ENCODE measurements at places on chromosomes 16 and 17.

DNA sequence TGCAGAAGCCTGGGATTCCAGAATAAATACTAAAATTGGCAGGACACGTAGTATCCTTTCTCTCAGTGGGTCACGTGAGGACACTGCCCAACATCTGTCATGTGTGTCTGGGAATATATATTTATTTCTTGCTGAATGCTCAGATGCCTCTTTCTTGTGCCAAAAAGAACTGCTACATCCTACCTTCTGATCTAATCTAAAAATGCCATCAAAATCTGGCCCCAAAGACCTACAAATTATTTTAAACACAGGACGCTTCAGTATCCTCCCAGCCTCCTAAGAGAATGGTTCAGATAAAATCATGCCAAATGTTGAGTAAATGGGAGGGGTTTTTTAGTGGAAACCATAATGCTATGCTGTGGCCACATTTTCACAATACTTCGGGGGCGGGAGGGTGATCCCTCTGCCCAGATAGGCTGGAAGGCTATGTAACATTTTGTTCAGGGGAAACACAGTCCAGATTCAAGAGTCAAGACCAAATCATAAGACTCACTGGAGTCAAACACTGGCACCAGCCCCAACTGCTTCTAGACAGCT is 22.9 kb upstream of the CORO6 start:
- no peak for DNase-seq

GRCh38 chr17:32152130-32152529 is 9.8 kb downstream of the RHOT1 start:
- no peak for DNase-seq

GRCh38 chr16:48609652-48610029 is 339 bp downstream of the N4BP1 start:
- DNase-seq, result no peak

DNA sequence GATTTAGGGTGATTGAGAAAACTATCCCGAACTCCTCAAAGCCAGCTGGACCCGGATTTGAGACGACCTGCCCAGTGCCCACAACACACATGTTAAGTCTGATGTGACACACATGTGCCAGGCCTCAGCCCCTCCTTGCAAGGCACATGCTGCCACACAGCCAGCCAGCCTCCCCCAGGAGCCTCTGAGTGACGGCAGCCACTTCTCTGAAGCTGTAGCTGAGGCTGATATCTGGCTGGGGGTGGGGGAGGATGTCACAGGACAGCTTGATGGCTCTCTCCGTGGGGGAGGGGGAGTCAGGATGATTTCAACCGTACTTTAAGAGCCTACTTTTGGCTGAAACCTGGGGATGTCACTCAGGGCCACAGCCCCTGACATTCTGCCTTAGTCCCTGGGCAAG is 40.9 kb downstream of the SRCIN1 start:
- DNase-seq, result no peak

- no peak for DNase-seq
Observed at GRCh38 chr17:75346906-75347305, 57.7 kb upstream of the SLC25A19 start.

- no peak for DNase-seq
Observed at GRCh38 chr17:82548681-82549303, 29.3 kb downstream of the FOXK2 start.

GRCh38 chr16:53949715-53950410 is 245.9 kb downstream of the FTO start:
- DNase-seq, result no peak

GRCh38 chr16:81544700-81545271 is 100.2 kb downstream of the CMIP start:
- DNase-seq, result no peak

GRCh38 chr16:30054959-30055553 is 10.5 kb upstream of the ALDOA start:
- DNase-seq, result peak; percentile 81

DNA sequence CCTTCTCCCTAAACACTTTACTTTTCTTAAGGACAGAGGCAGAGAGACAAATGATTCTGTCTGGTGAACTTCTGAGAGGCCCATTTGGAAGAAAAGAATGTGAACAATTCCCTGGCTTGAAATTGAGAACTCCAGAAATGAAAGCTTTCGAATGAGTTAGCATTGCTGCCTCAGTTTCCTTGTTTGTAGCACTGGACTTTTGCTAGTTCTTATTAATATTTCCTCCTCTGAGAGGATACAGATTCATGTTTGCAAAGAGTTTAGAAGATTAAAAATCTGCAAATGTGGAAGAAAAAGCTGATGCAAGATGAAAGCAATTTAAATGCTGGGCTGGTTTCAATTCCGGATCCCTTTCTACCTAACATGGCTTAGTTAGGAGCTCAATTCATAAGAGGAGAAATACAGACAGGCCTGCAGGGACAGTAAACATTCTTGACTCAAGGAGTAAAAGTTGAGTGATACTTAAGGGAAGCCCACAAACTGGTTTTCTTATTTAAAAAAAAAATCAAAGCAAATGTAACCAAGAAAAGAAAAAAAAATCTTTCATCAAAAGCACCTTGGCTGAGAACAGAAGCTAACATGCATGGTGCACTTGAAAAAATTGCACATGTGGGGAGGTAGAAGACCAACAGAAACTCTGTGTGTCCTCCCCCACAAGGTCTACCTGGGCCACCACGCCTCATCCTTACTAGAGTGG is 27.1 kb downstream of the HNF1B start:
- DNase-seq, result no peak

DNA sequence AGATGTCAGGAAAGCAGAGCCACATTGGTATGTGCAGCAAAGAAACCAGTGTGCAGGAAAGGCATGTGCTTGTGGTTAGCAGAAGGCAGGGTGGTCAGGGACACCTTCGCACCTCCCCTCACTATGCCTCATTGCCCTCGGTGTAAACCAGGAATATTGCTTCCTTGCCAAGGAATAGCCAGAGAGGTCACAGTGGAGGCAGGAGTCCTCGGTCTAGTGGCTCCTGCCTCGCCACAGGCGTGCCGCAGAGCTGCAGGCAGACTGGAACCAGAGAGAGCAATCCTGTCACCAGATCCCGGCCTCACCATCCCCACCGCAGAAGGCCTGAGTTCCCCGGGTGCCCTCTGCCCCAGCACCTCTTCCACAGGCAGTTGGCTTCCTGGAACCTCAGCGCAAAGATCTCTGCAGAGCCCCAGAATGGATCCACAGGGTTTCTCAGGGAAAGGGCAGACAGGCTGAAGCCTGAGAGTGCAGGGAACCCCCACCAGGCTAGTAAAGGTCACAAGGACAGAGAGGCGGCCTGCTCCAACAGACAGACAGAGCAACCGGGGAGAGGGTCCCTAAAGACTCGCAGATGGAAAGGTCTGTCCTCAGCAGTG is 21.6 kb downstream of the CCDC182 start:
- DNase-seq, result peak; percentile 37

DNA sequence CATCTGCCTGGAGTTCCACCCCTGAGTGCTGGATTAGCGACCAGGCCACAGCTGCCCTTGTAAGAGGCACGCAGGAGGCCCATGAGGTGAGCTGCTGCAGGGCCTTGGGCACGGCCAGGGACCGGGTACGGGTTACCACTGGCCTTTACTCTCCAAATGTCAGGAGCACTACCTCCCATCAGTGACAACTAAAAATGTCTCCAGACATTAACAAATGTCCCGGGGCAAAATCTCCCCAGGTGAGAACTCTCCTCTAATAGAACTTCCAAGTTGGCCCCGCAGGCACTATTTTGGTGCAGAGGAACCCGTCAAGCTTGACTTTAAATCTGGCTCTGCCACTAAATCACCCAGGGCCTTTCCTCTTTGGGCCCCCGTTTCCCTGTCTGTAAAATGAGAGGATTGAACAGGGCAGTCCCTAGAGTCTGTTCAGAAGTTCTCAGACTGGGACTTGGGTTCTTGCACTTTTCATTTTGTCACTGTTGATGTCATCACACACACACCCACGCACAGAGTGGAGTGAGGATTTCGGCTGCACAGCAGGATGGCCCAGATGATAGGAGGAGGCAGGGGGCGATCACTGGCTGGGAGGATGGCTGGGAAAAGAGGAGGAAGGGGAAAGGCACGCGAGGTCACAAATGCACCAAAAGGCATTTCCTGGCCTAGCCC is 24.5 kb upstream of the MAPT start:
- DNase-seq, result no peak

- DNase-seq, result no peak
Observed at GRCh38 chr17:48002916-48003416, 32.1 kb downstream of the CDK5RAP3 start.

- no peak for DNase-seq
Observed at GRCh38 chr17:34178092-34178491, 77.0 kb upstream of the CCL2 start.

- DNase-seq, result peak; percentile 90
Observed at GRCh38 chr17:28744104-28744971, 527 bp downstream of the TRAF4 start.

GRCh38 chr16:11759163-11759834 is 16.6 kb upstream of the TXNDC11 start:
- DNase-seq, result no peak

DNA sequence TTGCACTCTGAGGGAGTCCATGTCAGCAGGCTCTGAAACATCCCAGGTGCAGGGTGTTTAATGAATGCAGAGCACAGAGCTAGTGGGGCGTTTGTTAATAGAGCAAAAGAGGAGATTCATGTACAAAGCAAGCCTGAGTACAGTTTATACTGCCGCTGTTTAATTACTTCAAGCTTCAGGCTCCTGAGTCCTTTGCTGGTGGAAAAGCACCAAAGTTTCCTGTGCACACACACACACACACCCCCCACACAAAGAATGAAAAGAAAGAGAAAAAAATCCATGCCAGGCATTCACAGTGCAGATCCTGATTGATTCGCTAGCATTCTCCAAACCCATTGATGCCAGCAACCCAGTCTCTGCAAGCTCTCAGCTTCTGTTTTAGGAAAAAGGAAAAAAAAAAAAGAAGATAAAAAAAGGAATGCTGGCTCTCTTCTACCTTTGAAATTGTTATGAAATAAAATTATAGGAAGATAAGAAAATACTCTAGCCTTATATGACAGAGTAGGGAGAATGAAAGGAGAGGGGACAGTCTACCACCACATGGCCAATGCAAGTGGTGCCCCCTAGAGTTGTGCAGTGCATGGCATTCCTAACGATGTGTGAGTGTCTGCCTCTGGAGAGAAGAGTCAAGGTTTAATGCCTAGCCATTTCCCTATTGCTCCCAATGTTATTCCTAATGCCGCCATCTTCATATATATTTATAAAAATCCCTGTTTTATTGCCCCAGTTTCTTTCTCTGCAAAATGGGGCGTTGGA is 216.5 kb downstream of the TMEM114 start:
- no peak for DNase-seq

- peak; percentile 94 for DNase-seq
Observed at GRCh38 chr17:73429440-73430164, 117.8 kb upstream of the CDC42EP4 start.

DNA sequence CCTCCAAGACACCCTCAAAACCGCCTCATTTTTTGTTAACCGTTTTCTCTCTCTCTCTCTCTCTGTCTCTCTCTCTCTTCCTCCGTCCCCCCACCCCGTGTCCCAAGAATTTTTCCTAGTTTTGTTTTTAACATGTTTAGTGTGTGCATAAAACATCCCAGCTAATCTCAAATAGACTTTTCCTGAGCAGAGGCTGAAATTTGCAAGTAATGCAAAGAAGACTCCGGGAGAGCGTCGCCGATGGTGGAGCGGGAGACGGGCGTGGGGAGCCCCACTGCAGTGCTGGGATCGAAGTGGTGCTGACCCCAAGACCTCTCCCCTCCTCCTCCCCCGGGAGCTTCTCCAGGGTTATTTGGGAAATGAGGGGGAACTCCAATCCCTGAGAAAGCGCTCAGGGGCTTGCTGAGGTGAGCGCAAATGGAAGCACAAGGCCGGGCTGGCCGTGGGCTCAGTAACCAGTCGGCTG is 4.7 kb upstream of the DLX4 start:
- DNase-seq, result no peak

DNA sequence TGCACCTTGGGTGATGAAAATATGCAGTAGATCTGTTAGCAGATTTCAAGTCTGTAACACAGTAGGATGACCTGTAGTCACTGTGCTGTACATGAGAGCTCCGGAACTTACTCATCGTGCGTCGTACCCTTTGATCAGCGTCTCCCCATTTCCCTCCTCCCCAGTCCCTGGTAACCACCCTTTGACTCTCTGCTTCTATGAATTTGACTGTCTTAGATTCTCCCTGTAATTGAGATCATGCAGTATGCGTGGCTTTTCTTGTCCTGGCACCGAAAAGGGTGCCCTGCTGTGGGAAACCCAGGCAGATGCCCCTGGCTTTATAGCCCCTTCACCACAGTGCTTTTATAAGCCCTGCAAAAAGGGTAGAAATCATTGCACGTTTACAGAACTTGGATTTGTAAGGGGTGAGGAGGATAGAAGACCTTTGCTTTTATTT is 20.5 kb downstream of the CLEC16A start:
- DNase-seq, result peak; percentile 88

DNA sequence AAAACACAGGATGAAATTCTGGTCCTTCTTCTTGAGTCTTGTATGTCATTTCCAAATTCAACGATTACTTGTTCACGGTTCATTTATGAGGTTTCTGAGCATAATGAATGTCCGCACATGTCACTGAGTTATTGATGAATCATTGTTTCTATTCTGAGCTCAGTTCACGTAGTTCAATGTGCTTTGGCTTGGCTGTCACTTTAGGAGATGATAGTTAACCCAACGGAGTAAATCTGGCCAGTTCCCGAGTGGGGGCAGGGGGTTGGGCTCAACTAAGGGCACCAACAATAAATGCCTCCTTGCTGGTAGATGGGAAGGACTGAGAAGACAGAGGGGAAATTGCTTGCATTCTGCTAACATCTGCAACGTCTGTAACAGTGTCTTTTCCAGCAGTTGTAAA is 239.4 kb upstream of the HSBP1 start:
- no peak for DNase-seq

GRCh38 chr16:17431012-17431411 is 39.7 kb downstream of the XYLT1 start:
- no peak for DNase-seq

GRCh38 chr17:13508896-13509295 is 92.8 kb downstream of the HS3ST3A1 start:
- no peak for DNase-seq

- DNase-seq, result peak; percentile 74
Observed at GRCh38 chr16:69494991-69495392, 70.6 kb downstream of the CYB5B start.

DNA sequence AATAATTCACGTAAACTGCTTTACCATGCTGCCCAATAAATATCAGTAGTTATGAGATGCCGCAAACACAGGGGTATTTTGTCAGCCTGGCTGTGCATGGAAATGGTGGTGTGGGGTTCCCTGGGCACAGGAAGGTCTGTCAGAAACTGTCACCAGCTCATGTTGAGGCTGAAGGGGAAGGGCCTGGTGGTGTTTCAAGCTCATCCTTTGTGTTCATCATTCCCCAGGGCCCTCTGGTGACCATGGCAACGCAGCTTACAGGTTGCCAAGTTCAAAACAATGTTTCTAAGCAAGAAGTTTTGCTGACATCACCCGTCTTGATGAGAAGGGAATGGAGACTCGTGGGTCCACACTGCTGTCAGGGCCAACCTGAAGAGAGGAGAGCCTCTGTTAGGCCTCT is 348.9 kb upstream of the C16orf82 start:
- DNase-seq, result no peak
